ENCODE measurements at places on chromosomes 4 and X.

DNA sequence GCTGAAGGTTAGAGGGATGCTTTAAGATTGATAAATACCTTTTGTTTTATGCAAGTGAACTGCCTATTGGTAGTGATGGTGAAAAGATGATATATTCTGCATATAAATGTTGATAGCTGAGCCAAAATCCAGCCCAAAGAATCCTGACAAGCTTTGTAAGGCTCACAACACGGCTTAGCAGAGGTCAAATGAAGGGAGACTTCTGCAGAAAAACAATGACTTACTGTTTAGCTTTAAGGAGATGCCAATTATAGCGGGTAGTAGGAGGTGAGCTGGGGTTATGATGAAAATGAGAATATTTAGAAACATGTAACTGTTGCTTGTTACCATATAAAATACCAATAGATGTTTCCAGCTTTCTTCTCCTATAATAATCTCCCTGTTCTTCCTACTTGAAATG is 97.1 kb downstream of the AFF1 start:
- DNase-seq: no peak

DNA sequence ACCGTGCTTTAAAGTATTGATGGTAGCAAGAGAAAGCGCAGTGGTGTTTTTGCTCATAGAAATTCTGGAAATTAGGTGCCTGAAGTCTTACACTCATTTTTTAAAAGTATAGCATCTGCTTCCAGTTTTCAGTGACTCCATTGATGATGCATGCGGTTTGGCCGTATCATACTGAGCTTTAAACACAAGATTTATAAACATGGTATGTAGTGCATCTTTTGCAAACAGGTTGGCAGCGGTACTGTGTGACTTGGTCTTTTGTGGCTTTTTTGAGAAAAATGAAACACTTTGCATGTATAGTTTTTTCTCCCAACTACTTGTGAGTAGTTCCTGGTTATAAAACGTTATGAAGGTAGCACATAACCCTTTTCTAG is 2.0 kb downstream of the DDX3X start:
- no peak for DNase-seq

DNA sequence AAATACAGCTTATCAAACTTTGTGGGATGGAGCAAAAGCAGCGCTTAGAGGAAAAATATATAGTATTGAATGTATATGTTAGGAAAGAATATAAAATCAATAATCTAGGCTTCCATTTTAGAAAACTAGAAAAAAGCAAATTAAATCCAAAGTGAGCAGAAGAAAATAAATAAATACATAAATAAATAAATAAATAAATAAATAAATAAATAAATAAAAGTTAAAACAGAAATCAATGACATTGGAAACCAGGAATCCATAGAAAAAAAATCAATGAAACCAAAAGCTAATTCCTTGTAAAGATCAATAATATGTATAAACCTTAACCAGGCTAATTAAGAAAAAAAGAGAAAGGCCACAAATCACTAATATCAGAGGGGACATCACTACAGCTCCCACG is 141.8 kb upstream of the C1QTNF7 start:
- DNase-seq: no peak

DNA sequence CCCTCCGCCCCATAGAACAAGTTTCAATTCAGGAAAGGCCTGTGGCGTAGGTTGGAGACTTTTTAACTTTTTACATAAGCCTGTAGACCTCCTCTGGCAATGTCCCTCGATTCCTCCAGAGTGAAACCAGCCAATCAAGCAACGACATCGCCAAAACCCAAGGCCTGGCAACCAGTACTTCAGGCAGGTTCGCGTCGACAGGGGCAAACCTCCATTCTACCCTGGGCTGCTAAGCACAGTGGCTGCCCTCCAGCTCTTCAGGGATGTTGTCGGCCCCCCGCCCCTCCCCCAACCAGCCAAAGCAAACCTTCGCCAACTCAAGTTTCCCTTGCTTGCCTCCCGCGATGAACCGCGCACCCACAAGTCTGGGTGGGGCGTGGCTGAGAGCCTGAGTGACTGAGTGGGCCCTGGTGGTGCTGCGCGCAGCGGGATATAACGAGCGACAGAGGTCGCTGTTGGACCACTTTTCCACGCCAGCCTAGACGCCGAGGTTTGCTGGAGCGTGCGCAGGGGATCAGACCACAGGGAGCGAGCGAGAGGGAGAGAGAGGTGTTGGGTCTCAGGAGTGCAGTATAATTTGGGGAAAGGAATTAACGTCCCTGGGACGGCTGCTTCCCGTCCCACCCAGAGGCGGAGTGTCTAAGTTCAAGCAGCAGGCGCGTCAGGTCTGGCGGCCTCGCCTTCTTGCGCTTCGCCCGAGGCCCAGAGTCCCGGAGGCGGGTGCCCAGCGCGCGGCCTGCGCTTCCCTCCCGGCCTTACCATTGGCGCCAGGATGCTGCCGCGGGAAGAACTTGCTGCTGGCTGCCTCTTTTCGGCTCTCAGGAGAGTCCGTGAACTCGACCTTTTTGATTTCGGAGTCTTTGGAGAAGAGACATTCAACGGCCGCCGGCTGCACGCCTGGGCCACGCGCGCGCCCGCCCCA is 9.0 kb upstream of the PITX2 start:
- DNase-seq: no peak

DNA sequence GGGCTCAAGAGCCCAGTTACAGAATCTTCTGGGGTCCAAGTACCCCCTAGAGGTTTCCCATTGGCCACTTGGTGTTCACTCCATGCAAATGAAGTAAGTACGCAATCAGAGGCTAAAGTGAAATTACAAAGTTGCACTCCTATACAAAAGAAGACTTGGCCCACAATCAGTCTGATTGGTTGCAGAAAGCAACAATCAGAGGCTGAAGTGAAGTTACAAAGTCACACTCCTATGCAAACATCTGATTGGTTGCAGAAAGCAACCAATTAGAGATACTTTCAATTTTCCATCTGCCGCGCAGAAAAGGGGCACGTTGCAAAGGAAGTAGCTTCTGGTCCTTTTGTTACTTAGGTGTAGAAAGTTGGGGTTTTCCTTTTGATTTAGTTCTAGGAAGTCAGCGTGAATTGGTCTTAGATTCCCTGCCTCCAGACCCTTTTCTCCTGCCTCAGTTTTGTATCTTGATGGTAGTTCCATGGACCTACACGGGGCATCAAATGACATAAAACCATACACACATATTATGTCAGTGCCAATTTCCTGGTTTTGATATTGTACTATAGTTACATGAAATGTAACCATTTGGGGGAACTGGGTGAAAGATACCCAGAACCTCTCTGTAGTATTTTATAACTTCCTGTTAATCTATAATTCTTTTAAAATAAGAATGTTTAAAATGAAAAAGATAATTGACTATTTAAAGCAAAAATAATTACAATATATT is 12.4 kb upstream of the PIN4 start:
- DNase-seq: no peak

- DNase-seq: no peak
Measured at GRCh38 chr4:168309781-168310180, 8.8 kb downstream of the DDX60 start.

GRCh38 chr4:94256144-94256783 is 48.6 kb downstream of the SMARCAD1 start:
- no peak for DNase-seq

GRCh38 chrX:153973127-153974002 is 811 bp downstream of the TMEM187 start:
- no peak for DNase-seq

DNA sequence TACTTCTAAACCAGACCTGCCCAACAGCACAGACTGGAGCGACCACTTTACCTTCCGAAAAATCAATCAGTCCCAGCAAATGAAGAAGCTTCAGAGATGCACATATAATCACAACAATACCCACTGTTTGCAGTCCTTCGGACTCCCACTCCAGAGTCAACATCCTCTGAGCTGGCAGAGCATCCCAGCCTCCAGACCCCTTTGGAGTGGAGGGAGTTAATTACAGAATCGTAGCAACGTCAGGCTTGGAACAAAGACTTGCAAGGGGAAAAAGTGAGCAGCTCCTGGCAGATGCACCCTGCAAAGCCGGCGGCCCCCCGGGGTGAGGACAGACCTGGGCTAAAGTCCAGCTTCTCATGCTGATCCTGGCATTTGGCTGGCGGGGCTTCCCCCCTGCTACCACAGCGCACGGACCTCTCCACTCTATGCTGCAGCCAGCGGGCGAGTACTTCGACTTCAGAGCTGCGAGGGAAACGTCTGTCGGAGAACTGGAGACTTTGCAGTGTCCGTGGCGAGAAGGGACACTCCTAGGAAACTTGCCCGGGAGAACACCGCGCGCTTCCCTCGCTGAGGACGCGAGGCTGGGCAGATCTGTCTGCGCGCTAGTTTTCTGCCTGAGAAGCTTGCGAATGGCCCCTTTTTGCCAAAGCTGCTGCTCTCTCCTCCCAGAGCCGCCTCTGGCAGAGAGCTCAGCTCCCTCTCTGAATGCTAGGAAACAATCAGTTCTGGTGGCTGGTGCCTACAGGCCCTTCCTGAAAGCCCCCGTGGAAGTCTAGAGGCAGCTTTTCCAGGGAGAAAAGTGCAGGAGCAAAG is 283.7 kb downstream of the PACRGL start:
- DNase-seq: no peak

All from stimulated activated CD8-positive, alpha-beta memory T cell treated with anti-CD3 and anti-CD28 coated beads, Interleukin-4, amount 100 ng/mL, for 4 hours (primary cell).